ENCODE measurements at places on chromosomes 12 and 14.
A peak's percentile ranks its signal among the peaks of the same experiment; 100 is the strongest.

DNA sequence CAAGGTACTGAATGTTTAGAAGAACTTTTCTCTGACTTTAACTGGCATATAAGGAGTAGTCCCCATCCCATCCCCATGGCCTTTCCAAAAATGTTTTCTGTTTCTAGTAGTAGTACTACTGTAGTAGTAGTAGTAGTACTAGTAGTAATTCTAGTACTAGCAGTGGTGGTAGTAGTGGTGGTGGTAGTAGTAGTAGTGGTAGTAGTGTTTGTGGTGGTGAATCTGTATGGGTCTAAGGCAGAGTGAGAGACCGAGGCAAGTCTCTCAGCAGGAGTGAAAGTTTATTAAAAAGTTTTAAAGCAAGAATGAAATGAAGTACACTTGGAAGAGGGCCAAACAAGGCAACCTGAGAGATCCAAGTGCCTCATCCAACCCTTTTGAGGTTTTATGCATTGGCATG lies 58.6 kb downstream of the FOXN4 start:
- DNase-seq = no peak

DNA sequence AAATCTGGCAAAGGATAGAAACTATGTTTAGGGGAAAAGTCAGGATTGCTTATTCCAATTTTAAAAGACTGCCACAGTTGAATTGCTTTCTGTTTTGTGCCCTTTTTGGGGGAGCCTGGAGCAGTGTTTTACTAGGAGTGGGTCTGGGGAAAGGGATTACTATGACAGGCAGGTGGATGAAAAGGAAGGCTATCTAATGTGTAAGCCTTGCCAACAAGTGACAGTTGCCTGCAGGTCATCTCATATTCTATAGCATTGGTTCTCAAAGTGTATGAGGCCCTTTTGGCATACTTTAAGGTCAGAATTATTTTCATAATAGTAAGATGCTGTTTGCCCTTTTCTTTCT lies 4.1 kb downstream of the EID3 start:
- DNase-seq = no peak

GRCh38 chr12:88562151-88562550 lies 18.1 kb downstream of the KITLG start:
- DNase-seq = no peak

DNA sequence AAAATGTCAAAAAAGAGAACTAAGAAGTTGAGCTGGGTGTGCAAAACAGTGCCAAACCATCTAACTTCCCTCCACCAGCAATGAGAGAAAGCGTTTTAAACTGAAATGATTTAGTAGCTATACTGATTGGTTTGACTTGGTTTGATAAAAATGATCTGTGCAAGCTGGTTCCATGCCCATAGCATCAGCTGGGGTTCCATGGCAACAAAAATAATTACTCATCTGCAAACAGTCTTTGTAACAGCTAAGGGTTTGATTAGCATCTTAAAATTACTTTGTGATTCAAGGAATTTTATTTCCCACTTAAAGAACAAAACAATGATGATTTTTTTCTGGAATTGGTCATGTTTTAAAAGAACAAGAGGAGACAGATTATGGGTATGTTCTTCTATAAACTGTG lies 15.0 kb upstream of the BICD1 start:
- no peak for DNase-seq

DNA sequence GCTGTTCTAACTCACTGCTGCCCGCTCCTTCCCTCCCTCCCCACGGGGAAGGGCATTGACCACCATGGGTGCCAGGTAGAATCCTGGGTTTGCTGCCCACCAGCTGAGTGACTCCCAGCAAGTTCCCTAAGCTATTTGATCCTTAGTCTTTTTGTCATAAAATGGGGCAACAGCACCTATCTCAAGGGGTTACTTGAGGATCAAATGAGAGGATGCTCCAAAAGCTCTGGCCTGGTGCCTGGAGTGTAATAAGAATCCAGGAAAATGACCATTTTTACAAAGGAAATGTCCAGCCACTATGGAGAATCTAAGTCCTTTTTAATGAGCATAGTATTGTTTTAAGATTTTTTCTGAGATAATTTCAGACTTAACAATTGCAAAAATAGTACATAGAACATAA lies 61.4 kb upstream of the CMKLR1 start:
- DNase-seq = no peak

GRCh38 chr14:71005076-71005475 lies 97.8 kb downstream of the PCNX1 start:
- no peak for DNase-seq

GRCh38 chr12:101592921-101593320 lies 1.9 kb upstream of the MYBPC1 start:
- no peak for DNase-seq

GRCh38 chr14:66056268-66056907 lies 429.8 kb upstream of the CCDC196 start:
- peak; percentile 26 for DNase-seq

GRCh38 chr12:76143343-76144244 lies 59.1 kb upstream of the NAP1L1 start:
- DNase-seq = no peak

Data from DMS79 treated with DMSO at 0.1 percent for 48 hours (cell line).